ENCODE measurements at places on chromosomes 2 and 18.

DNA sequence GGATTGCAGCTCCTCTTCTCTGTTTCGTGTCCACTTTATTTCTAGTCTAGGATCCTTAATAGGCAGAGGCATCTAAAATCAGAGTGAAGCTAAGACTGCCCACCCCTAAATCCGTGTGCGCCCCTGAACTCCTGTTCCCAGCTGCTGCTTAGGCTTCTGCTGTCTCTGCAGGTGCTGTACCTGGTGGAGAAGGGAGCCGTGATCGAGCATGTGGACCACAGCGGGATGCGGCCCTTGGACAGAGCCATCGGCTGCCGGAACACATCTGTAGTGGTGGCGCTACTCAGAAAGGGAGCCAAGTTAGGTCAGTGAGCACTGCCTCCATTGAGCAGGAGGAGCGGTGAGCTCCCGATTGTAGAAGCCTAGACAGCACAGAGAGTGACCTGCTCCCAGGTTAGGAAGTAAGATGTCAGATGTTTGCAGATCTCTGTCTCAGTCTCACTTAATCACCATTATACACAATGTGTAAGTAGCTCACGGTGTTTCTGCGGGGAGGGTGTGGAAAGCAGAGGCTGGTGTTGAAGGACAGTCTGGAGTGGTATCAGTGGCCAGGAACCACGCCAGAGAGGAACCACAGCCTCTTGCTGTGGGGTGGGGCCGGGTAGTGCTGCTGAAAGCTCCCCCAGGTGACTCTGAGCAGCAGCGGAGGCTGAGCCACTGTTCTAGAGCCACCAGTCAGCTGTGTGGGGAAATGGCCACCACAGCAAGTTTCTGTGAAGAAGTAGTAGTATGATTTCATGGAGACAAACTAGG, 62.3 kb downstream of the WDSUB1 start:
- no peak for DNase-seq

DNA sequence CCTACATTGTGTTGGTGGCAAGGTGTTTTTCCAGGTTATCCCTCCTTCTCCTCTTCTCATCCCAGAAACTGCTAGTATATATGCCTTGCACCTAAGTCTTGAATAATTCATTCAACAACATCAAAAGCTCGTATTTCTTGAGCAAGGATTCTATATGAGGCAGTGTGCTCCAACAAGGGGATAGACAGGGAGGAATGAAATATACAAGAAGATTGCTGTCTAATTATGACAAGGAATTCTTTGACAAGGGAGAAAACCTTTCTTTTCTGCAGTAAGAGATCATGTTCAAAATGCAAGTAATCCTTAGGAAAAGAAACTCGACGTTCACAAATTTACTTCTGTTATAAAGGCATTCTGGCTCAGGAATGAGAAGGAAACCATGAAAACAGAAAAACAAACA, 788.6 kb downstream of the TDRD15 start:
- no peak for DNase-seq

DNA sequence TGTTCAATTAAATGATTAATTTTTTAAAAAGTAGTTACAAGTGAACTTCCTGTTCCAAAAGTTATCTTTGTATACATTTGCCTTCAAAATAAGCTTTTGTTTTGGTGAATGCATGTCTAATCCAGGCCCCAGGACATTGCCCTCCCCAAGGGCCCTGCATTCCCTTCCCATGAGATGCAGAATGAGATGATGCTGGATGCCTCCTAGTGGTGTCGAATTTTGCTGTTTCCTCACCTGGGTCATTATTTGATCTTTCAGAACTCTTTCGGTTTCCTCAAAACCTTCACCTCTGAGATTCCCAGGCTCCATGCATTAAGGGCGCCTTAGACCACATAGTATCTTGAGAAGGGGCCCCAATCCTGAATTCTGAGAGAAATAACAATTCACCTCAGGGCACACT, 728.8 kb downstream of the CNTNAP5 start:
- DNase-seq: no peak

- no peak for DNase-seq
Observed at GRCh38 chr2:146837857-146838256, 1007.0 kb upstream of the ACVR2A start.

- DNase-seq: no peak
Observed at GRCh38 chr2:167962436-167963226, 284.8 kb downstream of the STK39 start.

- DNase-seq: no peak
Observed at GRCh38 chr2:197124639-197125390, 185.8 kb downstream of the ANKRD44 start.

GRCh38 chr18:13542520-13542847, 183.9 kb downstream of the FAM210A start:
- no peak for DNase-seq

- no peak for DNase-seq
Observed at GRCh38 chr2:179129574-179130238, 79.8 kb upstream of the CCDC141 start.

- no peak for DNase-seq
Observed at GRCh38 chr2:136246086-136246669, 128.2 kb upstream of the CXCR4 start.

DNA sequence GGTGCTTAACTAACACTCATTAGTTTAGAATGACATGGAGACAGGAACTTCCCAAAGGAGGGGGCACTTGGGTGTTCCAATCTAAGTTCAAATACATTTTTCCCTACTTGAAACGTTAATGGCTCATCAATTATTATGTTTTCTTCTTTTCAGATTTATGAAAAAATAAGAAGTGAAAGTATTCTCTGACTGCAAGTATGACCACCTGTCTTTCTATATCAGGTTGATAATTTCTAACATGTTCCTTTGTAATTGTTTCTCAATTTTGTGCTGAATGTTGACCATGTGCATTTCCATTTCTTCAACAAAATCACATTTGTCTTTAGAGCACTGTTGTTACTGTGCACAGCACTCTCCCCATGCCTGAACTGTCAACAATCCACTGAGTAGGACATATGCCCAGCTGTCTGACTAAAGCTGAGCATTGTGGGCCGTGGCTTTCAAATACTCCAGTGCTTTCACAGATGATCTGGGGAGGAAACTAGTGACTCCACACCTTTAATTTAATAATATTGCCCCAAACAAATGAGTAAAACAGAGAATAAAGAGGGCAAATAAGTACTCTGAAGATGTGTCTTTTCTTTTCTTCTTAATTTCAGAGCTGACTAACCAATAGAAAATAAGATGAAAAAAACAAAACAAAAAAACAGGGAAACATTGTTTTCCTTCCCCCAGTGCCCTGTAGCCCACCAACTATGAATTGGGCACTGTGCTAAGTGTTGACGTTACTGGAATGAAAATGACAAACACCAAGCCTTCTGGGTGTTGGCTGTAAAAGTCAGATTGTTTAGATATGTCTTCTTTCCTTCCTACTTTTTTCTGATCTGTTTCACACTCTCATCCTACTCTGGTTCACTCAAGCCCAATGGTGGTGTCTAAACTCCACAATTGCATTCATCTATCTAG, 16.0 kb downstream of the LANCL1 start:
- DNase-seq: no peak

- no peak for DNase-seq
Observed at GRCh38 chr2:30365201-30365600, 81.8 kb upstream of the LCLAT1 start.

- DNase-seq: no peak
Observed at GRCh38 chr2:70959271-70959761, 19.1 kb upstream of the ANKRD53 start.

DNA sequence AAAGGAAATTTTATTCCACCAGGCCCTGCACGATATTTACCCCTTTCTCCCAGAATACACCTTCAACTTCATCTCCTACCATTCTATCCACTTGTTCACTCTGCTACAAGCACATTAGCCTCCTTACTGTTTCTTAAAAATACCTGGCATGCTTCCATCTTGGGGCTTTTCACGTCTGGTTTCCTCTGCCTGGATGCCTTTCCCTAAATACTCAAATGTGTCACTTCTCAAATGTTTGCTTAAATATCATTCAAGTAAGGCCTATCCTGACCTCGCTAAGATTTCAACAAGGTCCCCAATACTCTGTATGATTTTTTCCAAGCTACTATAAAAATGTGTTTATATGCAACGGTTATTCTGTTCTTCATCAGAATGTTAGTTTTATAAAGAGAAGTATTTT, 433.0 kb upstream of the CHAC2 start:
- DNase-seq: no peak

- no peak for DNase-seq
Observed at GRCh38 chr18:7084080-7085065, 33.2 kb downstream of the LAMA1 start.

DNA sequence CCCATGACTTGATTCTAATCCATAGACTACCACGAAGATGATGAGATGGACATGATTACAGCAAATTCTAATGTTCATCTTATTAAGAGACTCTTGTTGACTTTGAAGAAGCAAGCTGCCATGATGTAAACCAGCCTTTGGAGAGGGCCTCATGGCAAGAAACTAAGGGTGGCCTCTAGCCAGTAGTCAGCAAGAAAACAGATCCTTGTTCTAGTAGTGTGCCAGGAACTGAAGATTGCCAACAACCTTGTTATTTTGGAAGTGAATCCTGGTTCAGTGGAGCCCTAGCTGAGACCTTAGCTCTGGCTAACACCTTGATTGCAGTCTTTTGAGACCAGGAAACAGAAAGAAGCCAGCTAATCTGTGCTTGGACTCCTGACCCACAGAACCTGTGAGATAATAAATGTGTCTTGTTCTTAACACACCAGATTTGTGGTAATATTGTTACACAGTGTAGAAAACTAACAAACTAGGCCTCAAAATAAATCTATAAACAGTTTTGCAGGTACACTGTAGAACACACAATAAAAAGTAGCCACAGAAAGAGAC, 10.0 kb downstream of the PHOSPHO2 start:
- DNase-seq: no peak

GRCh38 chr2:238009563-238009962, 42.7 kb downstream of the UBE2F start:
- no peak for DNase-seq

DNA sequence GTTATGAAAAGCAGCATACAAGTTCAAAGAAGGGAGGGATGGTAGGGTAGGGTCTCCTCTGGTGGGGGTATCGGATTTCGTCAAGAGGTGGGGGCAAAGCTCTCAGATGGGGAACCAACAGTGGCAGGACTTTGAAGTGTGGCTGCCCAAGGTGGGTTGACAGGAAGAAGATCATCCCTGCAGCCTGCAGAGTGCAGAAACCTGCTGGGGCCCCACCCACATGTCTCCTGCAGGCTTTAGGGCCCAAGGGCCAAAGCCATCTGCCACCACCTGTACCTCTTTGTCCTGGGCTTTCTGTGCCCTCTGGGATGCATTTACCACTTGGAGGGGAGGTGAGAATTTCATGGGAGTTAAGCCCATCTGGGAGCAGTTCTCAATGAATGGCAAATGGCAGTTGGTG, 42.7 kb downstream of the KCNF1 start:
- DNase-seq: no peak

- no peak for DNase-seq
Observed at GRCh38 chr2:58429014-58429875, 188.1 kb upstream of the FANCL start.

GRCh38 chr2:118265873-118266455, 177.7 kb downstream of the INSIG2 start:
- DNase-seq: no peak

GRCh38 chr2:3741867-3742602, 38.7 kb downstream of the DCDC2C start:
- DNase-seq: no peak

GRCh38 chr2:54638103-54638502, 85.4 kb upstream of the EML6 start:
- DNase-seq: no peak

- no peak for DNase-seq
Observed at GRCh38 chr18:48330016-48330991, 78.9 kb downstream of the ZBTB7C start.

DNA sequence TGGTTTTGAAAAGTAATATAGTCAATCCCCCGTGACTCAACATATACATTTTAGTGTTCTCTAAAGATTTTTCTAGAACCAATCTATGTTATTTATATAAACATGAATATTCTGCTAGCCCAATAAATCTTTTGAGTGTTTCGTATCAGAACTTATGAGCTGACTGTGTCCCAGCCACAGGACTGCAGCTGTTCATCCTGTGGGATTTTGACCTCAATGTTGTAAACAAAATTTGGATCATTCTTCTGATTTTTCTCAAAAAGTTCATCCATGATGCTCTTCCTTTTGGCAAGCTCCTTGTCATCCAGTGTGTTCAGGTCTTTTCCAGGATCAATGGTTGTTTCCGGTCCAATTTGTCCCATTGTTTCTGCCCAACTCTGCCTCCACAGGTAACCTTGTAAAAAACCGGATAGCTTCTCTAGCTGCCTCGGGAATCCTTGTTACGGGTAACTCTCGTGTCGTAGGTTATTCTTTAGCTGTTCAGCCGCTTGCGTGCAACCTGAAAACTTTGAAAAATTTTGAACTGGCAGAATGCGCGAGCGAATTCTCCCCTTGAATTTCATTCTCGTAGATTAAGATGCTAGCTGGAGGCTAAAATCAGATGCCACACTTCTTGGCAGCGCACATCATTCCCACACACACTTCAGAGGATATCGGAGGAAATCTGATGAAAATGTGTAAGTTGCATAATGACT, 195.2 kb downstream of the SH3BP4 start:
- no peak for DNase-seq

- DNase-seq: no peak
Observed at GRCh38 chr2:66569321-66569851, 134.5 kb downstream of the MEIS1 start.

GRCh38 chr2:187207126-187207525, 240.9 kb downstream of the CALCRL start:
- no peak for DNase-seq

DNA sequence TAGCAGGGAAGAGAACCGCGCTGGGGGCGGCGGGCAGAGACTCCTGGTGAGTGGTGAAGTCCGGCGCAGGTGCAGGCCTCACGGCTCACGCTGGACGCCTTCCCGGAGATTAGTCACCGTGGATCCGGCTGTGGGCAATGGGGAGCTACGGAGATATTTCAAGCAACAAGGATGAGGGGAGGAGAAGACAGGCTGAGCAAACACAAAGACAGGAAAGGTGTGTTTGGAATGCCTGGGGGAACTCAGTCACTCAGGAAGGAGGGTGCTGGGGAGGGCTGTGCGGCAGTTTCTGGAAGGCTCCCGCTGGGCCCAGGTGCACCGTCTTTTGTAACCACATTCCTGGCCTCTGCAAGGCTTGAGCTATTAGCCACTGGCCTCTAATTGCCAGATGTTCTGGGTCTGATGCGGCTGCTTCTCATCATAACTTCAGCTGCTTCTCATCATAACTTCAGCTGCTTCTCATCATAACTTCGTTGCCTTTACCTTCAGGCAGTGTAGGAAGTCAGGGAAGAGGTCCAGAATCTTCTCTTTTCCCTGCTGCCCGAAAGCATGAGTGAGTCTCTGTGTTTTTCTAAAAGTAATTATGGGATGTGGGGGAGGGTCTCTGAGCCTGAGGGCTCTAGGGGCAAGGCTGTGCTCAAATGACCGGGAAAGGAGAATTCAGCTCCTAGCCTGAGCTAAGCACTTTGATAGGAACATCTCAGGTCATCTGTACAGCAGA, 118.9 kb downstream of the PXDN start:
- no peak for DNase-seq

GRCh38 chr2:15031745-15032240, 399.3 kb downstream of the LRATD1 start:
- no peak for DNase-seq
